Stimulated activated CD4-positive, alpha-beta T cell treated with anti-CD3 and anti-CD28 coated beads, TNF-alpha, amount 100 ng/mL, for 48 hours (primary cell): ENCODE measurements at places on chromosomes 16 and 17.

DNA sequence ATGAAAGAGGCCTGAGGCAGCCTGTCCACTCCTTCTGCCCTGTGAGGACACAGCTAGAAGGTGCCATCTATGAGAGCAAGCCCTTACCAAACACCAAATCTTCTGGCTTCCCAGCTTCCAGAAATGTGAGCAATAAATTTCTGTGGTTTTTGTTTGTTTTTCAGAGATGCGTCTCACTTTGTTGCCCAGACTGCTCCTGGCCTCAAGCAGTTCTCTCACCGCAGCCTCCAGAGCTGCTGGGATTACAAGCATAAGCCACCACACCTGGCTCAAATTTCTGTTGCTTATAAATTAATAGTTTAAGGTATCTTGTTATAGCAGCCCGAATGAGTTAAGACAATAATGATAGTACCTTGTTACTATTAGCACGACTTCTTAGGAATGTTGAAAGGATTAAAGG lies 12.5 kb upstream of the SLC16A11 start:
- no peak for DNase-seq

- DNase-seq, result no peak
These were observed 18.9 kb downstream of the XYLT1 start for GRCh38 chr16:17451843-17452242.

GRCh38 chr17:21249920-21250703 lies 3.1 kb downstream of the NATD1 start:
- no peak for DNase-seq

DNA sequence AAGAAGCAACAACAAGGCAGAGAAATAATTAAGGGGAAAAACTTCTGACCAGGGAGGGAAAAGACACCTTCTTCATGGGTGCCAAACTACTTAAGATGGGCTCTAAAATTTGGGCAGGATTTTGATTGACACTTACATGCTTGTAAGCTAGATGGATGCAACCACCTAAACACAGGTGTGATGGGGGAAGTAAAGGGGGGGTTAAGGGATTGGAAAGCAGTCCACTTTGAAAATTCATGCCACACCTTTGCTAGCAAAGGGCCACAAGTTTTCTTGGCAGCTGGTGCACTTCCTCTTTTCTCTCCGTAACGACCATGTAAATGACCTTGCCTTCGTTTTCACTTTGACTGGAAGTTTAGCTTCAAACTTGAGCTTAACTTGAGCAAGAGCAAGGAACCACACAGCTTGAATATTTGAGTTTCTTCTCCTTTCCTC lies 14.3 kb upstream of the PRKAR1A start:
- DNase-seq, result no peak

- DNase-seq, result no peak
These were observed 22.1 kb upstream of the B4GALNT2 start for GRCh38 chr17:49110509-49110908.

- peak; percentile 69 for DNase-seq
These were observed at the start of gene CMTM3 for GRCh38 chr16:66604376-66605176. TSS of gene CMTM3 (plus strand) at chr16:66604704. CDS start at chr16:66604806, 102 bp downstream.

- DNase-seq, result no peak
These were observed 18.2 kb upstream of the ATF7IP2 start for GRCh38 chr16:10367616-10368188.

DNA sequence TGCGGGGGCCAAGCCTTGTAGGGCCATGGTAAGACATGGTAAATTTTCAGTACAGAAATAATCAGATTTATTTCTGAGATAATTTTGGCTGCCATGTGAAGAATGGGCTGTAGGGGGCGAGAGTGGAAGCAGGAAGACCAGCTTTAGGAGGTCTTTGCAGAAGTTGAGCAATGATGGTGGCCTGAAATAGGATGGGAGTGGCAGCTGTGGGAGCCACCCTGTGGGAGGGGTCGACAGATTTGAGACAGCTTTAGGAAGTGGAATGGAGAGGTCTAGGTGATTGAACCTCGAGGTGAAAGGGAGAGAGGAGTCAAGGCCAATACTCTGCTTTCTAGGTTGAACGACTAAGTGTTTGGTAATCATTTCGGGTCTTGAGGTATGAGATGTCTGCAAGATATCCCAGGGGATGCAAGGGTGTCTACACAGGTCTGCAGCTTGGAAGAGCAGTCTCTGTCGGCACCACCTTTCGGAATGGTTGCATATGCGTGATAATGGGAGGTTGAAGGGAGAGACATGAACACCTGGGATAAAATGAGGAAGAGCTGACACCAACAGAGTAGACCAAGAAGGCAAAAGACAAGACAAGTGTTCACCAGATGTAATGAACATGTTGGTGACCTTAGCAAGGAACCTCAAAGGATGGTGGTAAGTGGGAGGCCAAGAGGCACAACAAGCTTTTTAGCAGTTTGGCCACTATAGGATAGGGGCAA lies 4.2 kb upstream of the ATXN7L3 start:
- no peak for DNase-seq

DNA sequence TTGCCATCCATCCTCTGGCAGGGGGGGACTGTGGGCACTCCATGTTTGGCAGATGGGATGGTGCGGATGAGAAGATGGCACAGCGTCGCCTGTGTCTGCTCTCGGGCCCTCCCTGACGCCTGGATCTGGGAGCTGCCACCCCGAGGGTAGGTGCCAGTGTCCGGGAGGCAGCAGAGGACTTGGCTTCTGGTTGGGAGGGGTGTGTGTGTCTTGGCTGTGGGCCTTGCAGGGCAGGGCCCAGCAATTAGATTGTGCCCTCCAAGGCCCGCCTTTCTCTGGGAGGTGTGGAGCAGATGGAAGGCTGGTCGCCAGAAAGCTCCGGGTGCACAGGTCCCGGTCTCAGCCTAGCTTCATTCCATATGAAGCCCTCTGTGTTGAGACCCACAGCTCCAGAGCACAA lies 1.4 kb downstream of the RAP1GAP2 start:
- DNase-seq, result no peak

- DNase-seq, result no peak
These were observed 39.9 kb downstream of the OTOA start for GRCh38 chr16:21703589-21704174.

DNA sequence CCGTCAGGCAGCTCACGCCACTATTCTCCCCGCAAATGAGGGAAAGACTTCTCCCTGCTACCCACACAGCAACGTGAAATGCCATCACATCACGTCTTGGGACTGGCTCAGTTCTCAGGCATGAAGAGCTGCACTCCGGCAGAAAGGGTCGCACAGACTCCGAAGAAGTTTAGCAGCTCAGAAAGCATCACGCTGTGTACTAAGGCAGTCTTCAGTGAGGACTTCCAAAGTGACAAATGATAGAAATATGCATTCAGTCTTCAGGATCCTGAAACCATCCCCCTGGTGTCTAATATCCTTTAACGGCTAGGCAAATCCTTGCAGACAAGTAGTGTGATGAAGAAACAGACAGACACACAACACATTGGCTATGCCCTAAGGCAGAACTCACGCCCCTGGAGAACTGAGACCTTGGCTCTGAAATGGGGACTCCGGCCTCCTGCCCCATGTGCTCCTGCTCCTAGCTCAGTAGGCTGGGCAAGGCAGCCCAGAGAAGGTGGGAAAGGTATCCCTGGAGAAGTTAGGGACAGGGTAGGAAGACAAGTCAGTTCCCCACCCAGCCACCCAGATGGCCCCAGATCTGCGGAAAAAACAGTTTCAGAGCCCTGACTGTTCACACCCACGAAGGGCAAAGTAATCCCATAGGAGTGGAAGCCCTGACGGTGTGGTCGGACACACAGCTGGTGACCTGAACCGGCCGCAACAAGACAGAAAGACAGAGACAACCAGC lies 1.6 kb downstream of the XYLT1 start:
- no peak for DNase-seq

DNA sequence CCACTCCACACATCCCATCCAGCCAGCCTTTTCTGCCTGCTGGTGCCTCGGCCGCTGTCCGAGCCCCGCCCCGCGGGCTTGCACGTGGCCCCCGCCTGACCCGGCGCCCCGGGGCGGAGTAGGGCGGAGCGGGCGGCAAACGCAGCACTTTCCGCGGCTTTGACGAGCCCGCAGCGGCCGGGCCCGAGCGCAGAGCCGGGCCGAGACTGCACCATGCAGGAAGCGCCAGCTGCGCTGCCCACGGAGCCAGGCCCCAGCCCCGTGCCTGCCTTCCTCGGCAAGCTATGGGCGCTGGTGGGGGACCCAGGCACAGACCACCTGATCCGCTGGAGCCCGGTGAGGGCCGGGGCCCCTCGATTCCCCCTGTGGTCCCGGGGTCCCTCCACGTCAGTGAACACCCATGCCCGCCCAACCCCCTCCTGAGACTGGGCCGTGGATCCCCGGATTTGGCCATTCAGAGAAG lies at the start of gene HSF4:
Gene HSF4 (plus strand): TSS at position 147 of the 463 bp plus-strand sequence. CDS start 67 bp downstream, at position 214.
- no peak for DNase-seq

- DNase-seq, result no peak
These were observed 55.6 kb downstream of the MMD start for GRCh38 chr17:55366020-55366481.

GRCh38 chr17:50690887-50691549 lies 16.7 kb downstream of the ANKRD40 start:
- no peak for DNase-seq

DNA sequence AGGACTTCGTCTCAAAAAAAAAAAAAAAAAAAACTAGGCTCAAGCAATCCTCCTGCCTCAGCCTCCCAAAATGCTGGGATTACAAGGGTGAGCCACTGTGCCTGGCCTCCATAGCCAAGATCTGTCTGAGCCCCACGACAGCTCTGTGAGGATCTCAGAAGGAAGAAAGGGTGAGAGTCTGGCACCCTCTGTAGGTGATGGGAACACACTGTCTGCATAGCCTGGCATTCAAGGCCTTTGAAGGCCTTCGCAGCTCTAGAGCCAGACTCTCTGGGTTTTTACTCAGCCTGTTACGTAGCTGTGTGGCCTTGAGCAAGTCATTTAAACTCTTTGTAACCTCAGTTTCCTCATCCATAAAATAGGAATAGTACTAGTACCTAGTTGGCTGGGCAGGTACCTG lies 6.3 kb upstream of the XPO6 start:
- peak; percentile 38 for DNase-seq

DNA sequence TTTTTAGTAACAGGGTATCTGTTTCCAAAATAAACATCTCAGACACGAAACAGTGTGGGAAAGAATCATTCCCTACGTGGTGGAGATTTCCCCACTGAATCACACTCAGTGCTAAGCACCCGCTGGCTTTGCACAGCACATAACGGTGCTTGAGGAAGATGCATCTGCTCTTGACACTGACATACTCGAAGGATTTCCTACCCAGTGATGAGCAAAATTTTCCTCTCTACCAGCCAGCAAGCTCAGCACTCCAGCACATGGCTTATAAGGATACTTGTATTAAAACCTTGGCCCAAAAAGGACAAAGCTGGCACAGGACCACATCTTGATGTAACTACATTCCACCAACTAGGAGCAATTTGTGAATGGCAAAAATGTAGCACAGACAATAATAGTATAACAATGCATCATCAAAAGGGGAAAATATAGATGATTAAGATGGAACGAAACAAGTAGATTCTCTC lies 59.0 kb downstream of the ANKFY1 start:
- DNase-seq, result no peak

DNA sequence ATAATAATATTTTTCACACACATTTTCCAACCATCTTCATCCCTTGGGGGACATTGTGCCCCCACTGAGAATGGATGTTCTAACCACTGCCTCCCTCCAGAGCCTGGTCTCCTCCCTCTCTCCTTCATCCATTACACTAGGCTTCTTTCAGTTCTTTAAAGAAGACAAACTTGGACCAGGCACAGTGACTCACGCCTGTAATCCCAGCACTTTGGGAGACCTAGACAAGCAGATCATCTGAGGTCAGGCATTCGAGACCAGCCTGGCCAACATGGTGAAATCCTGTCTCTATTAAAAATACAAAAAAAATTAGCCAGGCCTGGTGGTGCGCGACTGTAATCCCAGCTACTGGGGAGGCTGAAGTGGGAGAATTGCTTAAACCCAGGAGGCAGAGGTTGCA lies 6.5 kb downstream of the ALOX15 start:
- no peak for DNase-seq

GRCh38 chr16:2213817-2214718 lies 572 bp downstream of the PGP start:
- DNase-seq, result no peak

- no peak for DNase-seq
These were observed 22.0 kb downstream of the C16orf74 start for GRCh38 chr16:85728879-85729278.

DNA sequence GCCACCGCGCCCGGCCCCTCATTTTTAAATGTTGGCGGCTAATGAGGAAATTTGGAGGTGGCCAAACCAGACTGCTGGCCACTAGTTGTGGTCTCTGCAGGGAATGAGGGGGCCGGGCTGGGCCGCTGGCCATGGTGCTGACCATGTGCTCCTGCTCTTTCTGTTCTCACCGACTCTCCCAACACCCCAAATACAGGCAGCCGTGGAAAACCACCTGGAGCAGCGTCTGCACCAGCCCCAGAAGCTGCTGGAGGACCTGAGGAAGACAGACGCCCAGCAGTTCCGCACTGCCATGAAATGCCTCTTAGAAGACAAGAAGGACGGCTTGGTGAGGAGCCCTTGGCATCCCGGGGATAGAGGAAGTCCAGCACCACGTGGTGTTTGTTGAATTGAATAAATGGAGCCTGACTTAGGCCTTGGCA lies 21.3 kb downstream of the OTOA start:
- DNase-seq, result no peak

GRCh38 chr16:2090481-2090776 lies 42.6 kb downstream of the TSC2 start:
- DNase-seq, result no peak

DNA sequence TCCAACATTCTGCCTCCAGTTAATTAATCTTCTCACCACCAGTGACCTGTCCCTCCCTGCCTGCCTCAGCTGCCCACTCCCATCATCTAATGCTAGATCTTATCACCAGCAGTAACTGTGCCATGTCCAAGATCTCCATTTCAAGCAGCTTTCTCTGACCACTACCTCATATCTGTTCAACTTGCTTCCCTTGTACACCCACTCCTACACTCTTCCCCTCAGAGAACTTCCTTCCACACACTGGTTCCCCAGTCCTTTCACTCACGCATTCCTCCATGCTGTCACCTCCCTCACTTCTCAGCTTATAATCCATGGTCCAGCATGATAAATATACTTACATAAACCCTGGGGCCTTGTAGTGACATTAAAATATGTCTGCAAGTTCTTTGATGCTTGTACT lies 31.8 kb upstream of the DYNLL2 start:
- DNase-seq, result no peak

GRCh38 chr17:11682646-11683045 lies 84.4 kb downstream of the DNAH9 start:
- no peak for DNase-seq

- no peak for DNase-seq
These were observed 172.0 kb downstream of the CYB561 start for GRCh38 chr17:63274146-63274545.

- no peak for DNase-seq
These were observed 38.3 kb downstream of the CYB561 start for GRCh38 chr17:63407741-63408330.

DNA sequence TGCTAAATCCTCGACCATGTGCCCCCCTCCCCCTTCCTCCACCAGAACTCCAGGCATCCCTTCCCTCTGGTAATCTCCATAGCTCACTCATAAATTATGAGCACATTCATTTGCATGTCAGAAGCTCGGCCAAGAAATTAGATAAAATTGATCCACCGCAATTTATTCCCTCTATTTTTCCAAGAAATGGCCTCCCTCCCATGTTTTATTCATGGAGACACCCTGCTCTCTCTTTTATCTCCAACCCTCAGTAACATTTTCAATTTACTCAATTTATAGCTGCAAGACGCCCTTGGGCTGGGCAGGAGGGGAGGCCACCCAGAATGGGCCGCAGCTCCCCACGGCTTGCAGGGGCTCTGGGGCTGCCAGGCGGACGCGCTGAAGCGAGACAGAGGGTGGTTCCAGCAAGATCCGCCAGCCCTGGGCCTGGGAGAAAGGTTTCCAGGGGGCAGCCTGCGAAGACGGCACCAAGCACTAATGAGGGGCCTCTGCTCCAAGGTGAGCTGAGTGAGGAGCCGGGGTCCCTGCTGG lies 54.7 kb upstream of the ZNF423 start:
- no peak for DNase-seq
